ENCODE measurements at places on chromosomes 16 and 17.

- no peak for DNase-seq
Observed at GRCh38 chr17:8969901-8970300, 4.4 kb upstream of the PIK3R5 start.

DNA sequence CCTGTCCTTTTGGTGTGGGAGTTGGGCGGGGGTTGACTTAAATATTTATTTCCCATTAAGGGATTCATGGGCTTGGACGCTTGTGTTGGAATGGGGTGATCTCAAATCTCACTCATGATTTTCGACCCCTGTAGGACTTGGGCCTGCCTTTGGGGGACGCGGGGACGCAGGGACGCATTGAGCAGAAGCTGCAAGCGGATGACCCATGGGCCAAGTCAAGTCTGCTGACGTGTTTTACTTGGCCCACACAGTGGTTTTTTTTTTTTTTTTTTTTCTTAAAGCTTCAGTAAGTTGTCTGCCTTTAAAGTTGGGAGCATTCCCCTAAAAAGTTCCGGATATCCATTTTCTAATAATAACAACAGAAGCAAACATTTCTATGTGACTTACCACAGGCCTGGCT, 28.9 kb downstream of the CMIP start:
- DNase-seq = no peak

DNA sequence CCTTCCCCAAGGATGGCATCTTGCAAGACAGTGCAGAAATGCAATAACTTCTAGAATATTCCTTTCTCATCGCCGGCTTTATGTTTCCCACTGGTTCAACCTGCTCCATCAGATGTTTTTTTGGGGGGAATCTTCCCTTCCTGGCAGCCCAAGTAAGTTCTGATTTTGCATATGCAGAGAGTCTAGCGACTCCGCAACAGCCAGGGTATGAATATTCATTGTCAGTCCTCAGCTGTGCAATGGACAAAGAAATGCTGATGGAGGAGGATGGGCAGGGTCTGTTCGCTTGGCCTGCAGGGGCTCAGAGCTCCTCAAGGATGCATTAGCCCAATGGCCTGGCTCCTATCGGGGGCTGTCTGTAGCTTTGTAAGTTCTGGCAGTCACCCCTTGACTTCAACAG, 358.8 kb upstream of the CCL2 start:
- DNase-seq = no peak

- DNase-seq = no peak
Observed at GRCh38 chr16:68737730-68738629, 888 bp downstream of the CDH1 start.

DNA sequence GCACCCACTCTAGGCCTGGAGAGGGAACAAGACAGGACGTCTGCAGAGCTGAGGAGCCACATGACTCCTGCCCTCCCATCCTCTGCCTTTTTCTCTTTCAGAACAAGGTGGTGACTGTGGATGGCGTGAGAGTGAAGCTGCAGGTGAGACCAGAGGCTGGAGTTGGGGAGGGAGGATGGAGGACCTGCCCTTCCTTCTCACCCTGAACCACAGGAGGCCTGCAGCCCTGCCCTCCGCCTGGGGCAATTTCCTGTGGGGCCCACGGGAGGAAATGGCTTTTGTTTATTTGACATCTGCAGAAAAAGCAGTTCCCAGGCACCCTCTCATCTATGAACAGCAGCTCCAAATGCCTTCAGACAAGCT, 5.1 kb downstream of the RAB37 start:
- DNase-seq = no peak

DNA sequence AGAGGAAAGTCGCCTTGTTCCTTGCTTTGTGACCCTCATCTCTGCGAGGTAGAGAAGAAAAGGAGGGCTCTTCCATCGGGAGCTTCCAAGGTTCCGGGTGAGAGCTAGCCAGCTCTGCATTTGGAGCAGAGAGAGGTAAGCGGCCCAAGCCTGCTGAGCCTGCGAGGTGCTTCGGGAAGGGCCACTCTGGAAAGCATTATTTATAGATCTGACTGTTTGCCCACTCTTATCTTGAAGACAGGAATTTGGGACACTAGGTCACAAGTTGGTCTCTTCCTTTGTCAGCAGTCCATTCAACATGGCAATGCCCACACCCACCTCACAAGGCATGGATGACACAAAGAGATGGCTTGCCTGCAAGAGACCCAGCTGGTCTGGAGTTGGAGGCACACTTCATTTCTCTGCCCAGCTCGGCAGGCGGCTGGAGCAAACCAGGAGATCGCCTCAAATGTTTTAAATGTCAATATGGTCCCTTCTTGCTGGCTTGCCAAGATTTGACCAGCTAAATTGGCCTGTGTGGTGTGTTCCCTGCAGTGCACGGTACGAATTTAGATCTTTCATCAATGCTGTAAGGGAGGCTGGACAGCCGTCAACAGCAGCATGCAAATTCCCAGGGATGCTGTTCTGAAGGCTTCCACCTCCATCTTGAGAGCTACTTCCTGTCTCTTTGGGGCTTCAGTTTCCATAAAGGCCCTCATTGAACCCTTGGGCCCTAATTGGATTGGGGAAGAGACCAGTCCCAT, 19.5 kb downstream of the CBX4 start:
- no peak for DNase-seq

GRCh38 chr17:61454381-61455323, 2.4 kb downstream of the TBX4 start:
- no peak for DNase-seq

DNA sequence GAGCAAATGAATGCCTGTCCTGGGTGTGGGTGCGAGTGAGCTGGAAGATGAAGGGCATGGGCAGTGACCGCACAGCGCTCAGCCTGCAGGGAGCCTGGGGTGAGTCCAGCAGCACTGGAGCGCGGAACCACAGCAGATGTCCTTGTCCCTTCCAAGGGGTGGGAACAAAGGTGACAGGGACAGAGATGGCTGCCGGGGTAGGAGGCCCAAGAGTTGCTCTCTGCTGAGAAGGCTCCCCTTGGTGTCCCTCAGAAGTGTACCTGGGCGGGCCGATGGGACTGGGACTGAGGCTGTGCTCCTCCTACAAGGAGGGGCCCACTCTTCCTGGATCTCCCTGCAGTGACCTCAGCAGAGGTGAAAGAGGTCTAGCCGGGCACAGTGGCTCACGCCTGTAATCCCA, 7.6 kb upstream of the PGAP6 start:
- no peak for DNase-seq

GRCh38 chr17:55705847-55706246, 16.8 kb downstream of the TMEM100 start:
- DNase-seq = no peak

GRCh38 chr17:81065500-81065899, 30.5 kb downstream of the BAIAP2 start:
- no peak for DNase-seq

DNA sequence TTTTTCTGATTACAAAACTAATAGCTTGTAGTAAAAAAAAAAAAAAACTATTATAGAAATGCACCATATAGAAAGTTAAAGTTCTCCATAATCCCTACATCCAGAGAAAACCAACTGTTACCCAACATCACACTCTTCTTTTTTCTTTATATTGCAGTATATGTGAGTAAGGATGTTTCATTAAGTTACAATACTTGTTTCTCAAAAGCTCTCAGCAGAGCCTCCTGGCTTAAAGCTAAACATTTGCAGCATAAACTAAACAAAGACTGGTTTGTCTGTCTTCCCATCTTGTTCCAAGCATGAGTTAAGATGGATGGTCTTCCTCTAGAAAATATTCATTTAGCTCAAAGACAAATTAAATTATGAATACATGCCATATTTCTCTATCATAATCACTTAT, 25.2 kb downstream of the GRB2 start:
- DNase-seq = no peak

DNA sequence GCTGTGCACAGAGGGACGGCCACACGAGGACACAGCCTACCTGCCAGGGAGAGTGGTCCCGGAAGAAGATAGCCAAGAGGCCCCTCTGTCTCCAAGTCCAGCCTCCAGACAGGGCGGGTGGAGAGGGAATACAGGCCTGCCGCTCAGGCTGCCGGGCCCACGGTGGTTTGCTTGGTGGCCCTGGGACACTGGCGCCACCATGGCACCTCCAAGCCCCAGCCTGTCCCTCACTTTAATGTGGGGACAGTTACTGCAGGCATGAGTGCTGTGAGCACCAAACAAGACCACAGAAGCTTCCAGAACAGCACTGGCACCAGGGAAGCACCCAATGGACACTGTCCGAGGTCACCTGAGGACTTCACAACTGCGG, 22.0 kb upstream of the CHMP6 start:
- no peak for DNase-seq

DNA sequence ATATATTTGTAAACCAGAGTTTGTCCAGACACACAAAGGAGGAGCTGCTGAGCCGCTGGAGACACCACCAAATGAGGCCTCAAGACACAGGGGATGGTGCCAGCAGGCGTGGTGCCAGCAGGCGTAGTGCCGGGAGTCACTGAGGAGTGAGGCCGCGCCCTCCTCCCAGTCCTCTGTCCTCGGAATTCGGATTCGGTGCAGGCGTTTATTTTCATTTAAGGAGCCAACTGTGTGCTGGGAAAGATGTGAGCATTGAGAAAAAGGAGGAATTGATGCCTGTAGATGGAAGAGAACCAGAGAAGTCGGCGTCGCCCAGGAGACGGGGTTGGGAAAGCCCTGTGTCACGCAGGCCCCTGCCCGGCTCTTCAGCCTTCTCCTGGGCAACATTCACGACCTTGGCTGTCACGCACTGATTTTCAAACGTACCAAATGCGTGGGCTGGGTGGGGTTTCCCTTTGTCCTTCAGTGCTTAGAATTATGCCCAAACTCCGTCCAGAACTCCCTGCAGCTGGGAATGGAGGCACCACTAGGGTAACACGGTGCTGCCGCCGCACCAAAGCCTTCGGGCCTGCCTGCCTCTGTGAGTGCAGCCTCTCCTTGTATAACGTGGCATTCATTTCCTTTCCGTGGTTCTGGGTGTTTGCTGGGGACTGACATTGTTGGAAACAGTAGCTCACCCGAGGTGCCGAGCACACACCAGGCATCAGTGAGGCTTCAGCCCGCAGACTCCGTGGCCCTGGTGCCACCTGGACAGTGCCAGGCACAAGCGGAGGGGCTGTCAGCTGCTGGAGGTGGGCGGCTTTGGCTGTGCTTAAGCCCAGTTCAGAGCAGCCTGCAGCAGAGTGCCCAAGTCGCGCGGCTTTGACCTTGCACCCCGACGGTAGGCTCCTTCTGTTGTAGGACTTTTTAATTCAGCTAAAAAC, 49.0 kb upstream of the CHMP6 start:
- DNase-seq = no peak

GRCh38 chr16:66263973-66264310, 102.5 kb upstream of the CDH5 start:
- DNase-seq = no peak

DNA sequence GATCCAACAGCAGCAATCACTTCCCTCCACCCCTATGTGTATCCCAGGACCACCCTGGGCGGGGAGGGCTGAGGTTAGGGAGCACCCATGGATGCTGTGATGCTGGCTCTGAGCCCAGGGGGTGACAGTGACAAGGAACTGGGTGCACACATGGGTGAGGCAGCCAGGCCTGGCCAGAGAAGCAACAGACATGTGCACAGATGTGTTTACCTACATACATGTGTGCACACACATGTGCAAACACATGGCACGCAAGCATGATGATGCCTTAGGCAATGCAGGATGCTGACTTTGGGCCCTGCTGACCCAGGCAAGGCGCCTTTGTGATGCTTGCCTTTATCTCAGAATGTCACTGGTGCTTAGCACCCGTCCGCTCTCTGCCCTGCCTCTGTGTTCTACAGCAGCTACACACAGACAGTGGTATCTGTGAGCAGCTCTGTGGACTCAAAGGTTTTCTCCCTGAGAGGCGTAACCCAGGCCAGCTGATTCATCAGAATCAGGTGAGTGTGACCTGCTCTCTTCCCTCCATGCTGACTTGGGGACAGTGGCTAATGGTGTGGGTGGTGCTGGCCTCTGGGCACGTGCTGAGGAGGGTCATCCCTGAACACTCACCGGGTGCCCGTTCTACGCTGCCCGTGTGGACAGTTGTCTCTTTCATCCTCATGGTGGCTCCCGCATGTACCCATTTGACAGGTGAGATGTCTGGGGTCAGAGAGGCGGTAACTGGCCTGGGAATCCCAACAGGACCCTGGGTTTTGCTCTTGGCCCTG, 38.5 kb upstream of the KSR1 start:
- no peak for DNase-seq

- no peak for DNase-seq
Observed at GRCh38 chr17:67922503-67922902, 73.8 kb downstream of the C17orf58 start.

GRCh38 chr17:8949061-8949661, 16.3 kb downstream of the PIK3R5 start:
- no peak for DNase-seq

GRCh38 chr17:69733171-69734012, 318.9 kb downstream of the MAP2K6 start:
- DNase-seq = no peak

DNA sequence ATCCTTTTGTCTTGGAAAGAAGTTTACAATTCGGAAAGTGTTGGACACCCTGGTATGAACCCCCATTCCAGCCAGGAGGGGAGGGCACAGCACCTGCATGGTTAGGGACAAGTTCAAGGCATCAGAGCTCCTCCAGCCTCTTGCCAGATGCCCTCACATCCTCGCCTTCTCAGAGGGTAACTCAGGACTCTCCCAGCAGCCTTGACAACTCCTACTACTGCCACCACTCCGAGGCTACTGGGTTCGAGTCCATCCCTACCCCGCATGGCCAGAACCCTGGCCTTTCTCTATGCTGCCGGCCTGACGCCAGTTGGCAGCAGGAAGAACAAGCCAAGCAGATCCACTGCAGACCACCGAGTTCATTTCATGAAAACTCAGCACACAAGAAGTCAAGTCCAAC, 34.1 kb downstream of the AXIN2 start:
- DNase-seq = no peak

DNA sequence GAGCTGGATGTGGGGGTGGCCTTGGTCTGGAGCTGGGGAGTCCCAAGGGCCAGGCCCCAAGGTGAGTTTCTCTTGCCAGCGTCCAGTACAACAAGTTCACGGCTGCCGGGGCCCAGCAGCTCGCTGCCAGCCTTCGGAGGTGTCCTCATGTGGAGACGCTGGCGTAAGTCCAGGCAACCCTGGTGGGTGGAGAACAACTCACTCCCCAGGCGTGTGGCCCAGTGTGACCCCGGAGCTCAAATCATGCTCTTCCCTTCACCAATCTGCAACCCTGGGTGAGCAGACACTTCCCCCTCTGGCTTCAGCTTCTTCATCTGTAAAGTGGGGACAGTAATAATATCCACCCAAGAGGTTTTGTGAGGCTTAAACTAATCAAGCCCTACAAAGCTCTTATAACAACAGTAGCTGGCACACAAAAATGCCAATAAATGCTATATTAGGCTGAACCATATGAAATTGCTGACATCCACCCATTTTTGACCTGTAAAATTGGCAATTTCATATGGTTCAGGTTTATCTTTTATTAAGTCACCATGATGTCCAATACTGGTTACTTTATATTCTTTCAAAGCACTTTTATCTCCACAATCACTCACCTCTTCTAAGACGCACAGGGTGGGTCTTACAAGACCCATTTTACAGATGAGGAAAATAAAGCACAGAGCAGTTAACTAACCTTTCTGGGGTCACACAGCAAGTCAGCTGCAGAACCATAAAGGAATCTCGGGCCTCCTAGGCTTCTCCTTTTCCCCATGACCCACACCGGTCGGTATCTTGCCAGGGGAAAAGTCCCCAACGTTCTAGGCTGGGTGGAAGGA, 19.7 kb downstream of the DEXI start:
- no peak for DNase-seq

- DNase-seq = no peak
Observed at GRCh38 chr17:74713171-74713755, 540 bp upstream of the CD300LF start.

Measured in stimulated activated CD8-positive, alpha-beta memory T cell treated with anti-CD3 and anti-CD28 coated beads, Interleukin-12 subunit alpha, Interleukin-12 subunit beta, amount 100 ng/mL, for 1 hour (primary cell).